ENCODE measurements at places on chromosomes 11 and 22. TPM values are rescaled to one million over a fixed set of nuclear protein-coding genes. Genes with fewer than 3 reads are reported as not detected.

Gene XBP1
- 14.7 TPM for polyA plus RNA-seq

Gene RAB1B
- 27.2 TPM for polyA plus RNA-seq

Gene TMEM132A
- polyA plus RNA-seq: 215 TPM

Gene MPEG1
- polyA plus RNA-seq: 0.21 TPM

Gene OR56A1
- not detected for polyA plus RNA-seq

Gene FOXRED2
- polyA plus RNA-seq: 9.6 TPM

Gene PDGFB
- 0.61 TPM for polyA plus RNA-seq

Gene STT3A
- polyA plus RNA-seq: 54.6 TPM

Gene ANO5
- polyA plus RNA-seq: 3.6 TPM

Gene RGL4
- not detected for polyA plus RNA-seq

Gene ATG2A
- polyA plus RNA-seq: 10.7 TPM

Gene GRIA4
- polyA plus RNA-seq: 6.3 TPM

Gene PPP1CA
- 106 TPM for polyA plus RNA-seq

Gene OR10S1
- not detected for polyA plus RNA-seq

Gene HBE1
- polyA plus RNA-seq: not detected

Gene ABCC8
- 13.2 TPM for polyA plus RNA-seq

Gene DKK3
- 48.4 TPM for polyA plus RNA-seq

Measured in neural cell (in vitro differentiated cells).